ENCODE measurements at places on chromosomes 4 and X.

GRCh38 chrX:36856849-36857248, 151.3 kb upstream of the FAM47C start:
- DNase-seq = no peak

- no peak for DNase-seq
Observed at GRCh38 chr4:169399976-169400767, 129.4 kb upstream of the SH3RF1 start.

DNA sequence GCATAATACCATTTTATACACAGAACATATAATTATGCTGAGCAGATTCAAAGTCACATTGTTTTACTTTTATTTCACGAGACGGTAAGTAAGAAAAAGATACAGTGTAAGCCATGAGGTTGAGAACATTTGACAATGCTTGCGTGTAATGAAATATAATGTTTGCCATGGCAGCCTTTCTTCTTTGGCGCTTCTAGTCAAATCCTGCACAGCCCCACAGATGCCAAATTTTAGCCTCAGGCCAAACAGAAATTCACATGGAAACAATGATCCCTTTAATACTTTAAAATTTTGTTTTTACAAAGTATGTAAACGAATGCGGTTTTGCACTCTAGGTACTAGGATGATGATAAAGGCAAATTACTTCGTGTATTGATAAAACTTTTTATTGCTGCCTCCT, 502.7 kb upstream of the SMIM31 start:
- no peak for DNase-seq

DNA sequence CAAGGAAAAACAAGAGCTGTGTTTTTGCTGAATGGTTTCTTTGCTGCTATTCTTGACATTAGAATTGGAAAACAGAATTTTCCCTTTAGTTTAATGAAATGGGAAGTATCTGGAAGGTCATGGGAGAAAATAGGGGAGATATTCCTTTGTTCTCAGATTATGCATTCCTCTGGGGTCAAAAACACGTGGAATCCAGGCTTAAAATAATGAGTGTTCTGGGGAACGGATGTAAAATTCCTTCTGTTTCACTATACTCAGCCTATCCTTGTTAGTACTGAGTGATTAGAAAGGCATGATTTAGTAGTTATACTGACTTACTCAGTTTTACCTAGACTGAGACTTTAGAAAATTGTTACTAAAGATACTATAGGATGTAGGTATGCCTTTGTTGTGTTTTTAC, 107.3 kb downstream of the ARHGAP10 start:
- DNase-seq = no peak

DNA sequence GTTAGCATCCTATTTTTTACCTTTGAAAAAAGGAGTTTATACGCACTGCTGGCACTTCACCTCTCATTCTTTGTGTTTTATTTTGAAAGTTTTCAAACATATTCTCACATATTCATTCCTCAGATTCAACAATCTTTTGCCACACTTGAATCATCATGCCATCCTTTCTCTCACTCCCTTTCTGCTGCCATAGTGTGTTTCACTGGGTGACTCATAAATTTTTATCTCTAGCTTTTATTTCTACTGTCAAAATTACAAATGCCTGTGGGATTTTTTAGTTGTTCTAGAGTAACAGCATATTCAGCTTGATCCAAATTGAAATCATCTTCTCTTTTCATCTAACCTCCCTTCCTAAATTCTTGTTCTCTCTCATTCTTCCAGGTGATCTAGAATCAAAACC, 28.0 kb downstream of the MFSD8 start:
- DNase-seq = no peak

GRCh38 chrX:50003927-50004326, 81.5 kb downstream of the CLCN5 start:
- no peak for DNase-seq

GRCh38 chrX:63581398-63581797, 203.6 kb downstream of the ARHGEF9 start:
- no peak for DNase-seq

DNA sequence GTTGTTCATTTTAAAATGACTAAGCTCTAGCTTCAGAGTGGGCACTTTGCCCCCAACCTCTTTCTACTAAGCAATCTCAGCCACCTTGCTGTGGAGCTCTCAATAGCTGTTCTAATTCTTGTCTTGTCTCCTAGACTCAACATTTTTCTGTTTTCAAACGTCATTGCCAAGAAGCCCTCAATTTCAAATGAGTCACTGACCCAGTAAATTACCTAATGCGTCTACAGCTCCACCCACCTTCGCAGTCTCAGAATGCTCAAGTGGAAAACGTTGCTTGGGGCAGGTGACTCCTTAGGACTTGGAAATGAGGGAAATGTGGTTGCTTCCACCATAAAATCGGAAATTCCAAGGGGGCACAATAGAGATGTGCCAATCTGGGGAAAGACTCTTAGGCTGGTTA, 59.0 kb downstream of the ING2 start:
- DNase-seq = no peak

DNA sequence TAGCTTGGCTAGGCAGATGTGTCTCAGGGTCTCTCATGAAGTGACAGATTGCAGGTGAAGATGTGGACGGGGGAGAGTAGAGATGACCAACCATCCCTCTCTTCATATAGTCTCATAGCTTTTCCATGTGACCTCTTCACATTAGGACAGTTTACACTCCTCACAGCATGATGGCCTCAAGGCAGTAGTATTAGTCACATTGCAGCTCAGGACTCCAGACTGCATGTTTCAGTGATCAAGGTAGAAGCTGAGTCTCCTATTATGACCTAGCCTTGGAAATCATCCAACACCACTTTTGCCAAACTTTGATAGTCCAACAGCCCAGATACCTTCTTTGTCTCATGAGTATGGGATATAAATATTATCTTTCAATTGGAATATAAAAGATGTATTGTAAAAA, 147.7 kb downstream of the GASK1B start:
- DNase-seq = no peak

DNA sequence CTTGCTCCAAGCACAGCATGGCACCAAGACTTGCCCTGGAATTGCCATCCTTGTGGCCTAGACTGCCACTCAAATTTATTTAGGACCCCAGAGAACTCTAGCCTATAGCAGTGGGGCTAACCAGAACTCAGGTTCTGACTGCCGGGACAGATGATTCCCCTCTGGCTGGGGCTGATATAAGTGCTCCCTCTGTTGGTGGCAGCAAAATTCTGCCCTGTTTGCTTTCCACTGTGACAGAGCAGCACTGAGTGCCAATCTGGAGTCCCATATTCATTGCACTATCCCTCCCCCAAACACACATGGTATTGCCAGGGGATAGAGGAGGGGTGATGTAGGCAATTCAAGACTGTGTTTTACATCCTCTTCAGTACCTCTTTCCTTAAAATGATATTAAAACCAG, 1081.9 kb downstream of the FAT4 start:
- DNase-seq = no peak

- DNase-seq = no peak
Observed at GRCh38 chr4:41009411-41009810, 204.9 kb downstream of the APBB2 start.

DNA sequence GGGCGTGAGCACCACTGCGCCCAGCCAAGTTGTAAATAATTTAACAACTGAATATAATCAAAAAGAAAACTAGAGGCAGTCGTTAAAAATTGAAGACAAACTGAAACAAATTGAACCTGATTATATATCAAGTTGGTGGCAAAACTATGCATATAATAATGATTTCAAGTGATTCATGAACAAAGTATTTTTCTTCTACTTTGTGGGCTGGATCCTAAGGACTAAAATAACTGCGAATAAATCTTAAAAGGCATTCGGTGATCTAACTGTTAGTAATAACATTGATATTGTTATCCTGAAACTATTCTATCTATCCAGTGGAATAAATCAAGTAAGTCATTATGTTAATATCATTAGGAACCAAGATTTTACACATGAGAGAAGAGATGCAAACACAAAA, 21.2 kb upstream of the USP9X start:
- DNase-seq = no peak

DNA sequence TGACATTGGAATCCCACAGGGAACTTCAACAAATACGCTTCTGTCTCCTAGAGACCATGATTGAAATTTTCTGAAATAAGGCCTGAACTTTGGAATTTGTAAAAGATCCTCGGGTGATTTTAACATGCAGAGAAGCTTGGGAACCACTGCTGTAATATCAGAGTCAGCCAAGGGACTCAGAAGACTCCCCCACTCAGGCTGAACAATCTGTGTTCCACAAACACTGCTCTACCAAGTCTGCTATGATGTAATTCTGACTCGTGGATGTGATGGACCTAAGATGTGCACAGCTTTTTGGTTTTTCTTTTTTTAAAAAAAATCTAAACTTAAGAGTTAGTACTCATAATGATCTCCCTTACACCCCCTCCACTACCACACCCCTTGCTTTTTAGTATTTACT, 26.0 kb downstream of the LRP2BP start:
- no peak for DNase-seq

DNA sequence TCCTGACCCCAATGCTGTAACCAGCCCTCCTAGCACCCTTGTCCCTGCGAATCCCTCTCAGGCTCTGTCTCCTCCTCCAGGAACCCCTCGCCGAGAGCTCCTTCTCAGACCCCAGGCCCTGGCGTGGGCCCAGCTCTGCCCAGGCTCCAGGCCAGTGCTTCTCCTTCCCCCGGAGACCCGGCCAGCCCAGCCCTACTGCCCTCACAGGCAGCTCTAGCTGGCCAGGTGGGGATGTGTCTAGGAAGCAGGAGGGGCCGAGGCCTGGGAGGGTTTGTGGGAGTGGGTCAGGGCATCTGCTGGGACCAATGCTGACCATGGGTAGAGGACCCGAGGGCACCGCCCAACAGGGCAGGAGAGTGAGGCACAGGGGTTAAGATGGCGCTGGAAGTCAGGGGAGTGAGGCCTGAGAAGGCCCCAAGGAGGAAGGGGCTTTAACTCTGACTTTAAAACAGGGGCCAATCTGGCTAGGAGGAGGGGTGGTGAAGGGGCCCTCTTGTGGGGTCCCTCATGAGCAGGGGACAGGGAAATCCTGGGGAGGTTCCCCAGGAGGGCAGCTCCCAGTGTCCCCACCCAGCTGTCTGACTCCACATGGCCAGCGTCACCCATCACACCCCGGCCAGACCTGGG, 64.7 kb upstream of the NKX1-1 start:
- DNase-seq = no peak

DNA sequence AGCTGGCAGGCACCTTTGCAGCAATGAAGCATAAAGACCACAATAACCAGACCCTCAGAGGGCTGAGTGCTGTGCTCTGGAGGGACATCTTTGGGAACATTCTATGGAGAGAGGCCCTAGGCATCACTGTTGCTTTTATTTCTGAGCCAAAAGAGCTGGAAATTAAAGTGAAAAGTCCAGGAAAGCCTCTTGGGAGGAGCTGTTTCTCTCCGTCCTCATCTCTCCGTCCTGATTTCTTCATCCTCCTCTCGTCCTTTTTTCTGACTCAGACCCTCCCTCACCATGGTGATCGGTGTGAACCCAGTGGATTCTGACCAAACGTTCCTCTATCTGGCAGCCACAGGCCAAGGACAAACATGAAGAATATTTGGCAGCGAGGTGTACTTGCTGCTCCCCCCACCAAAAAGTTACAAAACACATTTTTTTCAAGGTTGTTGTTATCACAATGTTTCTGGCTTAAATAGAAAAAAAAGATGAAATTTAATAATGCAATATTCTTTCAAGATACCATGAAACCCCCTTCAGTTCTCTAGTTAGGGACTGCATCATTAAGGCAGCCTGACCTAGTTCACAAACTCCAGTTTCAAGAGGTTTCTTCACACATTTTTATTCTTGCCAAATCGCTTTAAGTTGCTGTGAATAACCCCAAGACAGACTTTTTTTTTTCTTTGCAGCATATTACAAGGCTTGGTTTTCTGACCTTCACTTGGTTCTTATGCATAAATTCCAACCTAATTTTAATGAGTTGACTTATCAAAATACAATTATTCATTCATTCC, 80.2 kb downstream of the SCD5 start:
- DNase-seq = no peak

GRCh38 chr4:15368856-15369255, 59.0 kb upstream of the C1QTNF7 start:
- DNase-seq = no peak

GRCh38 chrX:102712216-102712966, at the start of gene GPRASP2:
GPRASP2 (plus strand) TSS chrX:102712448; CDS start chrX:102714870, 2,422 bp downstream.
- no peak for DNase-seq

DNA sequence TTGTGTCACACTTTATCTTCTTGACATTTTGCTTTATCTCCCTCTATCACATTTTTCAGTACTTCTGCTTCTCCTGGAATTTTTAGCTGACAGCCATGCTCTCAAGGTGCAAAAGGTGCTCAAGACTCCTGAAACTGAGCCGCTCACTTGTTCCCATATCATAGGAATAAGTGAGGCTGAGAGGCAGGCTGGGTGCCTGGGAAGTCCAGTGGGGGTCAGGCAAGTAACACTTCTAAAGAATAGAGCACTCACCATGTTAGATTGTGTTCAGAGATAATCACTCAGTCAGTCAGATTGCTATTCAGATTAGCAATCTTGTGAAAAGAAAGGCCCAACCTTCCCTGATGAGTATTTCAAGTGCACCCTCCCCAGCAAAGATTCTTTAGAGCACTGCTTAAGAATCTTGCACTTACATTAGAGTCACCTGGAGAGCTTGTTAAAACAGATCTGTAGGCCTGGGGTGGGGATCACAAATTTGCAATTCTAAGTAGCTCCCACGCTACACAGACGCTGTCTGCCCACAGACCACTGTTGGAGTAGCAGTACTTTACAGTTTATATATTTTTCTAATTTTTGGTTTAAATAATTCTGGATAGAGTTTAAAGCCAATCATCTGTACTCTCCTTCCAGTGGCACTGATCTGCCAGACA, 23.1 kb upstream of the LRAT start:
- no peak for DNase-seq

Data from stimulated activated CD4-positive, alpha-beta T cell treated with anti-CD3 and anti-CD28 coated beads, Interleukin-12 subunit alpha, Interleukin-12 subunit beta, amount 100 ng/mL, for 24 hours (primary cell).